ENCODE measurements at places on chromosomes 5 and 9. TPM values are rescaled to one million over a fixed set of nuclear protein-coding genes. Genes with fewer than 3 reads are reported as not detected.
A peak's percentile ranks its signal among the peaks of the same experiment; 100 is the strongest.

The DELE1 gene
- total RNA-seq: 124 TPM

The KIF27 gene
- 10.0 TPM for total RNA-seq

The OBP2B gene
- not detected for total RNA-seq

The NUTM2F gene
- total RNA-seq: not detected

DNA sequence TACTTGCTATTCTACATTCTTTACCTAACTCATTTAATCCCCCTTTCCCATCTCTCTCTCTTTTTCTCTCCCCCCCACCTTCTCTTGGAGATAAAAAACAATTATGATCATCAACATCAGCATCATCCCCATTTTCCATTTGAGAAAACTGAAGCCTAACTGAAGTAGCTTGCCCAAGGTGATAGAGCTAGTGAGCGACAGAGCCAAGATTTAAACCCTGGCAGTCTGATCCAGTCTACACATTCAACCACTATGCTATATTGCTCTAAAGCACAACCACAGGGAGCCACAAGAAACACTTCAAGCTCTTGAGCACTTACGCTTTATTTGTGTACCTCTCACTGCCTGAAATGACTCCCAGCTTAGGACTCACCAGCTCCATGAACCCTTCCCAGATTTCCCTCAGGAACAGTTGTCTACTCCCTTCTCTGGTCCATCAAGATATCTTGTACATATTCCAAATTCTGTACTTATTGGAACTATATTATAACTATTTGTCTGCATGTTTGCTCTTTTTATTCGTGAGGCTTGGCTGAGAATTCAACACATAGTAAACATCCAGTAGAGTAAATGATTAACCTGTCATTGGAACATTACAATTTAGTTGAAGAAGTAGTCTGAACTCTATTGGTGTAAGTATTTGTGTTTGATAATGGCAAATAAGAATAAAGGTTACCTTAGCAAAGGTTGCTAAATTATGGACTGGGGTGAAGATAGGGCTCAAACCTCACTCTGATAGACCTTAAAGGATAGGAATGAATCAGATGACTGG is 164.8 kb downstream of the EFNA5 start:
- no peak overlapping the region for H3K4me3 ChIP-seq
- no peak overlapping the region for H3K27ac ChIP-seq
- no peak for DNase-seq
- no peaks in the 10 kb centered on the region for H3K36me3 ChIP-seq

DNA sequence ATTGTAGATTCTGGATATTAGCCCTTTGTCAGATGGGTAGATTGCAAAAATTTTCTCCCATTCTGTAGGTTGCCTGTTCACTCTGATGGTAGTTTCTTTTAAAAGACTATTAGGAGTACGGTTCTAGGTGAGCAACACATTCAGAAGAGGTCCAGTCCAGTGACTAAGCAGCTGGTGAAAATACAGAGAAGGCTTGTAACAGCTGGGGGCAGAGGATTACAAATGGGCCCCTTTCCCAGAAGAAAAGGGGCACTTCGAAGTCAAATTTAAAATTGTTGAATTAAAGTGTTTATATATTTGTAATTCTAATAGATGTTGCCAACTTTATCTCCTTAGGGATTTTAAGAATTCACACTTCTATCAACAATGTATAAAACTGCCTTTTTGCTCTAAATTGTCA is 720.5 kb downstream of the TLE4 start:
- no peaks in the 10 kb centered on the region for H3K4me1 ChIP-seq
- no peaks in the 10 kb centered on the region for H3K27me3 ChIP-seq
- H3K4me3 ChIP-seq: no peak overlapping the region
- DNase-seq: no peak
- no peak overlapping the region for H3K27ac ChIP-seq
- no peaks in the 10 kb centered on the region for H3K36me3 ChIP-seq

GRCh38 chr5:158552241-158552640 is 547.5 kb downstream of the EBF1 start:
- no peak for DNase-seq
- no peak overlapping the region for H3K27ac ChIP-seq
- H3K4me1 ChIP-seq: no peaks in the 10 kb centered on the region
- no peaks in the 10 kb centered on the region for H3K27me3 ChIP-seq

DNA sequence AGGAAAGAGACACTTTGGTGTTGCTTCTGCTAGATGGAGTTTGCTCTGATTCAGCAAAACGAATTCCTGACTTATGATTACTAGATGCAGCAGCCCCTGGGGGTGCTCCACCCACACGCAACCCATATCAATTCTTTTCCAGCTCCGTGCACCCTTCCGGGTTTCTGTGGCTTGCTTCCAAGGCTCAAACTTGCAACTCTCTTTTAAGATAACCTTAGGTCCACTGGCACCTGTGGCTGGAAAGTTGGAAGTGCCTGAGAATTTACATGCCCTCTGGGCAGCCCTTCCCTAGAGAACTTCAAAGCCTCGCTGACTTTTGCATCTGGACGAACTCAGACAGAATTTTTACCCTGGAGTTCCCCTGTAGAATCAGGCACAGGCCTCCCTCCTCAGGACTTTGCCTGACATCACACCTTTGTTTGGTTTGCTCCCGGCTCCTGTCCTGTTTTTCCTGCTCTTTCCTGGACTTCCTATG is 224.9 kb downstream of the SNX18 start:
- H3K27me3 ChIP-seq: peaks cover 2% of the 10 kb centered on the region
- no peak for DNase-seq
- H3K27ac ChIP-seq: no peak overlapping the region

- H3K27me3 ChIP-seq: no peaks in the 10 kb centered on the region
- H3K36me3 ChIP-seq: no peaks in the 10 kb centered on the region
- no peak for DNase-seq
- peaks cover 15% of the 10 kb centered on the region for H3K4me1 ChIP-seq
Measured at GRCh38 chr9:81529556-81530193, 159.7 kb downstream of the TLE1 start.

DNA sequence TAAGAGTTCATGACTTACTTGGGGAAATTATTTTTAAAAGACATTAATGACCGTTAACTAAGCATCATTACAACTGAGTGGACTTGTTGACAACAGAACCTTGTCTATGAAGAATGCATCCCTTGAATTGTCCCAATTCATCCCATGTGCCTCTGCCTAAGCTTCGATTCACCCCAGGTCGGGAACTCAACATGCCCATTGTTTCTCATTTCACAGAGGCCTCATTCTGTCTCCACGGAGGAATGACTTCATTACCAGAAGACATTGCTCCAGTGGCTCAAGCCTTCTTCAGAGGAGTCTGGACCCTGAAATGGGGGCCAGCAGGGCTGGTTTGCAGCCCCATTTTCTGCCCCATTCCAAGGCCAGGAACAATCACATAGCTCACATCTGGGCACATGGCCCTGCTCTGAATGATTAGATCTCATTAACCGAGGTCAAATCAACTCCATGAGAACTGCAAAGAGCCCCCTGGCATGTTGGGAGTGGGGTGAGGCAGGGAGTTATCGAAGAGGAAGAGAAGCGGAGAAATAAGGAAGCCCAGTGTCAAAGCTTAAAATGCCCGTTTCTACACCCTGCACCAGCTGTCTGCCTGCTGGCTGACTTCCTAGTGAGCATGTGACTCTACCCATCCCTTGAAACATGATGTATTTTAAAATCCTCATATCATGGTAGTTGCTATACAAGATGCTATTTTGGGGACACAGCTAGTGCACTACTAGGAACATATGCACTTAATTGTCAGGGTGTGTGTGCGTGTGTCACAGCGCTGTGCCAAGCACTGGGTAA is 137.3 kb downstream of the LHFPL2 start:
- peaks cover 13% of the 10 kb centered on the region for H3K27me3 ChIP-seq
- no peak for DNase-seq
- no peaks in the 10 kb centered on the region for H3K36me3 ChIP-seq
- peaks cover 25% of the 10 kb centered on the region for H3K4me1 ChIP-seq

- H3K27ac ChIP-seq: no peak overlapping the region
- no peak for DNase-seq
- H3K27me3 ChIP-seq: no peaks in the 10 kb centered on the region
- no peaks in the 10 kb centered on the region for H3K36me3 ChIP-seq
- H3K4me3 ChIP-seq: no peak overlapping the region
Measured at GRCh38 chr5:149313151-149313841, 32.0 kb upstream of the GRPEL2 start.

GRCh38 chr5:59197911-59198310 is 615.0 kb downstream of the RAB3C start:
- H3K27me3 ChIP-seq: no peaks in the 10 kb centered on the region
- no peak for DNase-seq
- no peaks in the 10 kb centered on the region for H3K36me3 ChIP-seq
- H3K4me3 ChIP-seq: no peak overlapping the region
- H3K4me1 ChIP-seq: no peaks in the 10 kb centered on the region
- H3K27ac ChIP-seq: no peak overlapping the region

DNA sequence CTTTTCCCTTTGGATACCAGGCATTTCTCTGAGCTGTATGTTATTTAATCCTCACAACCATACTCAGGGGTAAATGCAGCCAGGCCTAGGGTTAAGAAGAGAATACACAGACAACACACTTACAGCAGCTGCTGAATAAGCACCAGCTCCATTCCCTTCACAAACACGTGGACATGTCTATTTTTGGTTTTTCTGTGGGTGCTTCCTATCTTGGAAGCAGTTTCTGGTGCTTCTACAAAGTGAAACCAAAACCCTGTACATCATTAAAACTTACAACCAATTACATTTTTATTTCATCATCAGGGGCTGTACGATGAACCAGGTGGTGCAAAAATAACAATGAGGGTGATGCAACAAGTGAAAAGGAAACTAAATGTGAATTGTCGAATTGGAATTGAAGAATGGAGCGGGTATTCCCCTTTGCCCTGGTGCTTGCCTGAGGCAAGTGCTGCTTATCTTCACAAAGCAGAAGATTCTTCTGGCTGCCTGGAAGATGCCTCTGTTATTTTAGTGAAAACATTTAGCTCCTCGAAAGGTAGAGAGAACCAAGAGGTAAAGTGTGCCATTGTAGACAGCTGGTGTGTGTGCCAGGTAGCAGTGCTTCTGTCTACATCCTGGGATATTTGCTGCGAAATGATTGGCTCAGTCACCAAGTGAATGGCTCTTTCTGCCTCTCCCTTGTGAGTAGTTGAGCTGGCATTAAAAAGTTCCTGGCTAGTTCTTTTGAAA is 18.6 kb upstream of the IFNB1 start:
- DNase-seq: peak; percentile 60
- H3K27me3 ChIP-seq: no peaks in the 10 kb centered on the region
- H3K36me3 ChIP-seq: no peaks in the 10 kb centered on the region
- peaks cover 20% of the 10 kb centered on the region for H3K4me1 ChIP-seq
- H3K4me3 ChIP-seq: no peak overlapping the region
- H3K27ac ChIP-seq: peak overlapping the region; percentile 57

- no peak overlapping the region for H3K27ac ChIP-seq
- H3K36me3 ChIP-seq: no peaks in the 10 kb centered on the region
- DNase-seq: no peak
Measured at GRCh38 chr5:175378444-175379028, 65.4 kb downstream of the DRD1 start.
